Vein endothelial cell (primary cell): ENCODE measurements at places on chromosomes 7 and 10. TPM values are rescaled to one million over a fixed set of nuclear protein-coding genes. Genes with fewer than 3 reads are reported as not detected.

NYAP1 gene
- total RNA-seq = 4.0 and 4.6 TPM in 2 replicates

LAMB4 gene
- 0.48 and 1.3 TPM in 2 replicates for total RNA-seq

MYO3A gene
- total RNA-seq = not detected in 2 replicates

SAMD9L gene
- 7.8 and 18.9 TPM in 2 replicates for total RNA-seq

NUTM2E gene
- 0.38 TPM in 1 of 2 replicates, not detected in the other for total RNA-seq

PHYHIPL gene
- total RNA-seq = 0.10 TPM in 1 of 2 replicates, not detected in the other

SEC61A2 gene
- 6.0 and 6.5 TPM in 2 replicates for total RNA-seq

PLCE1 gene
- under 0.01 and 0.10 TPM in 2 replicates for total RNA-seq

ASB10 gene
- not detected in 2 replicates for total RNA-seq

TUBB8 gene
- total RNA-seq = not detected in 2 replicates

DDX50 gene
- 29.5 and 32.7 TPM in 2 replicates for total RNA-seq

NME8 gene
- total RNA-seq = not detected in 2 replicates

MPP7 gene
- total RNA-seq = 0.33 and 0.86 TPM in 2 replicates

NKX1-2 gene
- total RNA-seq = not detected in 2 replicates

ASIC3 gene
- 0.29 and 0.33 TPM in 2 replicates for total RNA-seq
